Epithelial cell of prostate (primary cell): ENCODE measurements at places on chromosomes 1 and 21.

DNA sequence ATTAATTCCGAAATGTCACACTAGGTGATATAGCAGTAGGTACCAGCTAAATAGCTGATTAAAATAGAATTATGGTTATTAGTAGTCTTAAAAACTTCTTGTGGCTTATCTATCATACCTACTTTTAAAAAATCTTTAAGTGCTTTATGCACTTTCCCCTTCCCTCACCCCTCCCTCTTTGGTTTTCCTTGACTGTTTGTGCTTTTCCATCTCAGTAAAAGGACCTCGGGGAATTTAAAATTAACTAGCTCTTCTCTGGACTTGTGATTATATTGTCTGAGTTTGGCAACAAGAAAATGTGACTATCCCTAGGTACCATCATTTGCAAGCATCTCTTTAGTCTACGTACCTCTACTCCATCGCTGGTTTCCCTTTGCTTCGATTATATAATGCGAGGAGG, 11.2 kb downstream of the COX20 start:
- DNase-seq = no peak

DNA sequence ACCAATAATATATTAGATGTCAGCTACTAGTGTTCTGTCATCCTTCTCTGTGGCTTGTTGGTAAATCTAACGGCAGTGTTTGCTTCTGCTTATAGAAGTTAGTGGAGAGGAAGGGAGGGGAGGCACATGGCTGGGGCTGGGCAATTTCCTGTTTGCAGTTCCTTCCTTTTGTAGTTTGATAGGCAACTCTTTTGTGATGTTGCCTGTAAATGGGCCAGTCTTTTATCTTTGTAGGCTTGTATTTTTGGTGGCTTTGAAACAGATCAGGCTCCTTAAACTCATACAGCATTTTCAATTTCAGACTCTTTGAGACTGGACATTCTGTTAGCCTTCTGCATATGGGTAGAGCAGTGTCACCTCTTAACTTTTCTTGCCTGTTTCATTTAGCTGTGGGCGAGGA, 48.1 kb downstream of the CDC14A start:
- DNase-seq = no peak

DNA sequence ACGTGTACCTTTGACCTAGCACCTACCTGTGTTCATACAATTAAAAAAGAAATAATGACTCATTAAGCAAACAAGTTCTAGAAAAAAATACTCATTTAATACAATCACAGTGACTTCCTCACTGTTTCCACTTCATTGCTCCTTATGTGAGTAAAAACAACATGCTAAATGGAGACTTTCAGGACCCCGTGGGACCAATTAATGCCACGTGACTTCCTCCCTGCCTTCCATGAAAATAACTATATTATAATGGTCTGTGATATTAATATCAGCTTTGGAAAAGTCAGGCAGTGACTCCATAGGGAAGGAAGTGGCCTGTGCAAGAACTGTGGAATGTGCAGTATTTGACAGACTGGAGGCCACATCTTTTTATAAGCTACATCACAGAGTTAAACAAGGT, 337.8 kb downstream of the HLX start:
- DNase-seq = no peak

- no peak for DNase-seq
These were observed 26.5 kb upstream of the RPL11 start for GRCh38 chr1:23664837-23665795.

- DNase-seq = no peak
These were observed 15.8 kb upstream of the ETV3L start for GRCh38 chr1:157115429-157115838.

- no peak for DNase-seq
These were observed 12.6 kb upstream of the RHBG start for GRCh38 chr1:156356262-156356874.

GRCh38 chr1:186858923-186859322, 30.2 kb downstream of the PLA2G4A start:
- peak; percentile 57 for DNase-seq

DNA sequence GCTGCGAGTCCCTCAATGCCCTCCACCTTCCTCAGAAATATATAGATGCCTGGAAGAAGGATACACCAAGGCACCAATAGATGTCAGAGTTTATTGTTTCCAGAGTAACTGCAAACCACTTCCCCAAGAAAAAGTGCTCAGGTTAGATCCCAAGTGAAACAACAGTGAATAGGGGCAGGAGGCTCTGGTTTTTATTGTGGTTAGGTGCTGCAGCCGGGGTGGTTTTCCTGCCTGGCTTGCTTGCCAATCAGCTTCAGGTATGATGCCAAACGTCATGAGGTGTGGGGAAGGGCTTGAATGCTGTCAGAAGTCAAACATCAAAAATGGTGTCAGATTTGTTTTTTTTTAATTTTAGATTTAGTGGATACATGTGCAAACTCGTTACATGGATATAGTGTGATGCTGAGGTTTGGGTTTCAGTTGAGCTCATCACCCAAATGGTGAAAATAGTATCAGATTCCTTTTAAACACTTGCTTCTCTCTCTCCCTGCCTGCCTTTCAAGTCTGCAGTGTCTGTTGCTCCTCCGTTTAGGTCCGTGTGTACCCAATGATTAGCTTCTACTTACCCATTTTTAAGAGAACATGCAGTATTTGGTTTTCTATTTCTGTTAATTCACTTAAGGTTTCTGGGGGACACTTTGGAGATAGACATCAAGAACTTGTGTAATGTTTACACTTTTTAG, 1317.0 kb downstream of the MRPL39 start:
- DNase-seq = no peak

GRCh38 chr1:201360486-201360885, 17.0 kb downstream of the TNNT2 start:
- no peak for DNase-seq
